Activated gamma-delta T cell (primary cell): ENCODE measurements at places on chromosomes 4 and X.

- DNase-seq: no peak
Measured at GRCh38 chr4:99642725-99643489, 14.7 kb downstream of the C4orf54 start.

DNA sequence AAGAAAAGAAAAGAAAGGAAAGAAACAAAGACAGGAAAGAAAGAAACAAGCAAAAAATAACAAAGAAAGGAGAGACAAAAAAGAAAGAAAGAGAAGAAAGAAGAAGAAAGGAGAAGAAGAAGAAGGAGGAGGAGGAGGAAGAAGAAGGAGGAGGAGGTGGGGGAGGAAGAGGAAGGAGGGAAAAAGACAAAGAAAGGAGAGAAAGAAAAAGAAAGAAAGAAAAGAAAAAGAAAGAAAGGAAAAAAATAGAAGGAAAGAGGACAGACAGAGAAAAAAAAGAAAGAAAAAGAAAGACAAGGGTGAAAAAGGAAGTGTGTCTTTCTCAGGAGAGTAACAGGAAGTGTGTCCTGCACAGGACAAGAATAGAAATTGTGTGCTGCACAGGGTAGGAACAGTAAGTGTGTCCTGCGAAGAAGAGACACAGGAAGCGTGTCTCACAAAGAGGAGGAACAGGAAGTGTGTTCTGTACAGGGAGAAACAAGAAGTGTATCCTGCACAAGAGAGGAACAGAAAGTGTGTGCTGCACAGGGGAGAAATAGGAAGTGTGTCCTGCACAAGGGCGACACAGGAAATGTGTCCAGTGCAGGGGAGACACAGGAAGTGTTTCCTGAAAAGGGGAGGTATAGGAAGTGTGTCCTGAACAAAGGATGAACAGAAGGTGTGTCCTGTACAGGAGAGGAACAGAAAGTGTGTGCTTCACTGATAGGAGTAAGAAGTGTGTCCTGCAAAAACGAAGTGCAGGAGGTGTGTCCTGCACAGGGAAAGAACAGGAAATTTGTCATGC lies 101.2 kb downstream of the ARSF start:
- DNase-seq: no peak

- no peak for DNase-seq
Measured at GRCh38 chr4:54742636-54743399, 85.1 kb downstream of the KIT start.

- no peak for DNase-seq
Measured at GRCh38 chrX:154021131-154021611, 1.5 kb upstream of the IRAK1 start.

- no peak for DNase-seq
Measured at GRCh38 chrX:34401411-34401810, 255.7 kb downstream of the TMEM47 start.

DNA sequence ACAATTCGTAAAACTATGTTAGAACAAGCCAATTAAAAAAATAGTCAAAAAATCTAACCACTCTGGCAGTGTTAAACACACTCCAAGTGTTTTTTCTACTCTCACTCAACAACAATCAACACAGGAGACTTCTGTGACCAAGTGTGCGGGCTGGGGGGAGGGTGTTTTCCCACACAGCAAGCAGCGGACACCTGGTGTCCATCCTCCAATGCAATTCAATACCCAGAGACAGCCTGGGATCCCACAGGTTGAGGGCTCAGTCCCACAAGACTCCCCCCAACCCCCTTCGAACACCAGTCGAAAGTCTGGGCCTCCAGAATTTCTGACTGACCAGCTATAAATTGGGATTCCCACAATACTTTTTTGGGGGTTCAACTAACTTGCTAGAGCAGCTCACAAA lies 8.3 kb upstream of the PIM2 start:
- no peak for DNase-seq

DNA sequence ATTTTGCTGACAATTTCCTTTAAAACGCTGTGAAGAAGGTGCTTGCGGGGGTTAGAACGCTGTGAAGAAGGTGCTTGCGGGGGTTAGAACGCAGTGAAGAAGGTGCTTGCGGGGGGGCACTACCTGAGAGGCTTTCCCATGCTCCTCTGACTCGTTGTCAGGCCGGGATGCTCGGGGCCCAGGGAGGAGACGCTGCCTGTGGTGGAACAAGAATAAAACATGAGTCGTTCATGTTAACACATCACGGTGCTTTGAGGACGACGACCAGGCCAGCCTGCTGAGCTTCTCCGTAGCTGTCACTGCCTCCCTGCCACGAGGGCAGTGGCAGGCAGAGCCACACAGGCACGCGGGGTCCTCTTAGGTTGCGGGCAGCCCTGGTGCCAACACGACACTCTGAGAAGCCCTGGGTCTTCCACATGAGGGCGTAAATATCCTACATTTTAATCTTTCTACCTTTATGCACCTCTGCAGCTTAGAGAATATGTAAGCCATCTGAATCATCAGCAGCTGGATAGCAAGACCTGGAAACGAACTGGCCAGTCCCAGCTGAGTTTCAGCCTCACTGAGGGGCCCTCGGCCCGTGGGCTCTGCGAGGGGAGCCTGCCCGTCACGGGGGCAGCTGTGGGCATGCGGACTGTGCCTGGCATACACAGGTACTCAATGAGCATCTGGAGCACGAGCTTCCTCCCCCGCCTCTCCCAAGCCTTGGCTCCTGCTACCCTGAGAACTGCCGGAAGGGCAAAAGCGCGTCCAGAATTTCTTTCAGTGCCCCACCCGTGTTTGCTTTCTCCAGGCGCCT lies 47.0 kb downstream of the FGFRL1 start:
- DNase-seq: no peak

- no peak for DNase-seq
Measured at GRCh38 chr4:141391293-141391692, 170.6 kb downstream of the ZNF330 start.

DNA sequence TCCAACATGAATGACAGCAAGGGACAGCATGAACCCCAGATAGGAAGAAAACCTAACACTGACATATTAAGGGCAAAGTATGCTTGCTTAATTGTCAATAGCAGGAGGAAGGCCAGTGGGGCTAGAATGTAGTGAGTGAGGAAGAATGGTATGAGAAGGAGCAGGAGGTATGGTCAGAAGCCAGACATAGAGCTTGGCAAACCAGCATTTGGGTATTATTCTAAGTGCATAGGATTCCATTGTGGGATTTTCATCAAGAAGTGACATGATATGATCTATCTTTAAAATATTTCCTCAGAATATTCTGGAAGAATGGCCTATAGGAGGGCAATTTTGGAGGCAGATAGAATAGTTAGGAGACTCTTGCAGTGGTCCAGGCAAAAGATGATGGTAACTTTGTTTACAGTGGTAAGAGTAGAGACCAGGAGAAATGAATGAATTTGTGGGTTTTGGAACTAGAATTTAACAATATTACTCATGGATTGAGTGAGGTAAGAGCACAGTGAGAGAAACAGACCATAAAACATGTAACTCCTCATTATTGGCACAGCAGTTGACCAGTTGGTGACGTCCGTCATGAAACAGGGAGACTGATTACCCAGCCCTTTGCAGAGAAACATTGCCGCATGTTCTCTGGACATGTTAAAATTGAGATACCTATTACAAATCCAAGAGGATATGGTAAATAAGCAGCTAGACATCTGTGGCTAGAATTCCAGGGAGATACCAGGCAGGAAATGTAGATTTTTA lies 246.5 kb upstream of the HS3ST1 start:
- DNase-seq: no peak

GRCh38 chrX:71542411-71542810 lies 9.5 kb downstream of the OGT start:
- no peak for DNase-seq

DNA sequence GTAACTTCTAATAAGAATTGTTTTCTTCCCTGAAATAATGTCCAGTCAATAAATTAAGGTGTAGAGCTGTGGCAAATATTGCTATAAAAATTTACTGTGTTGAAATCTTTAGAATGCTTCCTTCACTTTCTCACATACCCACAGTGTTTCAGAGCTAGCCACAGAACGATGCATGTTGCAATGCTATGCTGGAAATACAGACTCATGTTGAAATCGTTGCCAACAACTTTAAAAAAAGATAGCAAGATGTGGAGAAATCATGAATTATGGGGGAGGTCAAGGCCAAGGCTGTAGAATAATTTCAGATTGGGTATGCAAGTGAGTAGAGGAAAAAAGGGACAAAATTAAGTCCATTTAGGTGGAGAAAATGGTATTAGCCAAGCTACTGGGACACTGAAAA lies 204.8 kb downstream of the VEGFC start:
- DNase-seq: no peak

GRCh38 chr4:22574880-22575279 lies 59.0 kb upstream of the ADGRA3 start:
- DNase-seq: no peak

DNA sequence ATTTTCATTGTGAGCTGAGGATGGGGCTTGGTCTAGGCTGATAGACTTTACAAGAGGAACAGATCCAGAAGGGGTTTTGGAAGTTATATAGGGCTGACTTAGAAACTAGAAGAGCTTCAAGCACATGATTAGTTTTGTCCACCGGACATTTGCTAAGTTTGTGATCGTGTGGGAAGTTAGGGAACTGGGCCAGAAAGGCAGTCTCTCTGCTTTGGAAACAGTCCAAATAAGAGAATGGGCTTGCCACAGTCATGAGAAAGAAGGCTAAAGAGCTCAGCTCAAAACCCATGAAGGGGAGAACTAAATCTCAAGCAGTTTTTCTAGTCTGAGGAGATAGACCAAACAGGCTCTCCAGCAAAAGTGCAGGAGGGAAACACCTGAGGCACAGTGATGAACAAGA lies 67.8 kb downstream of the ZNF674 start:
- DNase-seq: no peak

- no peak for DNase-seq
Measured at GRCh38 chrX:27619975-27620374, 29.8 kb downstream of the DCAF8L2 start.

DNA sequence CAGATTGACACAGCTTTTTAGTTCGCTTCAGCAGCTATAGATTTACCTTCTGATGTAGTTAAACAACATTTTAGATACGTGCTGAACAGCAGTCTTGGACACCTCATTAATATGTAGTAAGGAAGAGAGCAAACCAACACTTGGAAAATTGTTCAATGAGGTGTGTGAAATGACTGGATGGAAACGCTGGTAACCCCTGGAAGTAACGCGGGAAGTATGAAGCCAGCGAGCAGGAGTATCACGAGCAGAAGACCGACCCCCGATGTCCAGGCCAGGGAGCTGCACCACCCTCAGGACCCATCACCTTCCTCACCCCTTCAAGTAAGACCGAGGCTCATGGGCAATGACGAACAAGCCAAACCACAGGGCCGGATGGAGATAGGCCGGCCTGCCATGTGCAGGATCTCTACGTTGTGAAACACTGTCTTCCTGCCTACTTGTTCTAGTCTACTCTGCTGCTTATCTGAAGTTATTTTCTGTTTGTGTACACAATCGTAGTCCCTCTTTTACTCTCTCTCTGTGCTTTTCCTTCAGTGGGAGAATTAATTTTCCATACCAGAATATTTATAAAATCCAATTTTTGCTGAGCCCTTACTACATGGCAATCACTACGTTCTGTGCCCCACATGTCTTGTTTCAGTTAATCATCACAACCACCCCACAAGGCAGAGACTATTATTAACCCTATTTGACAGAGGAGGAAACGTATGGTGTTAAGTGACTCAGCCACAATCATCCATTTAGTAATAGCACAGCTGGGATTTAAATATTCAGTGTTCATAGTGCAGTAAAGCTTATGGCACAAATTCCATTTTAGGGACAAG lies 221.7 kb downstream of the APBB2 start:
- no peak for DNase-seq

GRCh38 chr4:61248705-61249104 lies 48.6 kb downstream of the ADGRL3 start:
- no peak for DNase-seq
